Posterior vena cava (tissue), 2 donors: ENCODE measurements at places on chromosomes 7 and 10.

- DNase-seq = no peak
These were observed 135.4 kb downstream of the KIF20B start for GRCh38 chr10:89836840-89837164.

DNA sequence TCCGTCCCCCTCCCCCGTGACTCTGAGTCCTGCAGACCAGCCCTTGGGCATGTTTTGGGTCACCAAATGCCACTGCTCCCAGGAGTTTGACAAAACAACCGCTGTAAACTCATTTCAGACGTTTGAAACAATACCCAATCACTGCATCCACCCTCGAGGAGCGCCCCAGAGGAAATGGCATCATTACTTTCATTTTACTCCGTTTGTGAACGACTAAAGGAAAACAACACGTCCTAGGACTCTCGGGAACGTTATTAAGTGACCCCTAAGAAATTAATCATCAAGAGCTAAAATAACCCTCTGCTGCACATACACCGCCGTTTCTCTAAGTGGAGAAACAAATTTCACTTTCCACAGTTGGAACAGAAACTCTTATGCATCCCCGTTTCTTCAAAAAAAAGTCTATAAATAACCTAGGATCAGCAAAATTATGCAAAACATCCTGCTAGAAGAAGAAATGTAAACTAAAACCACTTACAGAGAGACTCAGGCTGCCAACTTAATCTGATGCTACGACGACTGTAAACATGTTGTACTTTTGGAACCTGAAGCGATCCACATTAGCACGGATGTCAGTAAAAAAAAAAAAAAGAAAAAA lies 109.9 kb upstream of the EFCAB10 start:
- no peak for DNase-seq

DNA sequence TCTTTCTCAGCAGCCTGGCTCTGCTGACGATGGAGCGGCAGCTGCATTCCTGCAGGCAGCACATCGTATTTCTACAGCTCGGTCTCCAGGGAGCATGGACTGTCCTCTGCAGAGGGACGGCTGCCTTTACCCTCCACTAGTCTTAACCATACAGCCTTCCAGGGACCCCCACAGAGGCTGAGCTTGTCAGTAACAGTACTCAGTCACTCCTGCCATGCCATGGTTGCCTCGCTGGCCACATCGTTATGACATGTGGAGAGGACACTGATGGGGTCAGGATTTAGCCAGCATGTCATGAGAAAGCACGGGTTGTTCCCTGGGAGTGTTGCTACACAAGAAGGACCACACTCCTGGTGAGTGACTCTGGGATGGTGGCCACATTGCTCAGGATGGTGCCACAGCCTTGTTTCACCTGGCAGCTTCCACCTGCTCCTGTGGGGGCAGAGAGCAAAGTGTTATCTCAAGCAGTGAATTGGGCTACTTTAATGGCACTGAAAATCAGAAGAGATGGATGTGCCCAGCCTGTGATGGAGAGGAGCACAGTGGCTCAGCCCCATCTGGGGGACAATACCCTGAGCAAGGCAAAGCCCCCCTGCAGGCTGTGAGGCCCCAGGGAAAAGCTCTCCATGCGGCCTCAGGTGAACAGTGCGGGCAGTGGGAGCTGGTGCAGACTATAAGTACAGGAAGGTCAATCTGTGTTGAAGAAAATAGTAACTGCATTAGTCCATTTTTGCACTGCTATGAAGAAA lies 443.9 kb downstream of the TCERG1L start:
- no peak for DNase-seq

- DNase-seq = peak; percentile 88
These were observed 64.8 kb upstream of the DNAJB6 start for GRCh38 chr7:157271991-157272324.

DNA sequence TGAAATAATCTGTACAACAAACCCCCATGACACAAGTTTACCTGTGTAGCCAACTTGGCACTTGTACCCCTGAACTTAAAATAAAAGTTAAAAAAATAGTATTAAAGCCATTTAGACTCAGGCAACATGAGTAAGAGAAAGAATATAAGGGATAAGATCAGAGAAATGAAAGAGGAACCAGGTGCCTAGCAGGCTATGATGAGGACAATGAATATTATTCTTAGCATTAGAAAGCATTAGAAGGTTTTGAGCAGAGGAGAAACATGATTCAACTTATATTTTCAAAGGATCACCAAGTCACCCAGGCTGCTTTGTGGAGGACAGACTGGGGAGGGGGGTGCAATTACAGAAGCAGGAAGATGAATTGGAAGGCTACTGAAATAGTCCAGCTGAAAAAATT lies 48.1 kb upstream of the TES start:
- no peak for DNase-seq

GRCh38 chr7:140440593-140440992 lies 36.7 kb downstream of the RAB19 start:
- no peak for DNase-seq

DNA sequence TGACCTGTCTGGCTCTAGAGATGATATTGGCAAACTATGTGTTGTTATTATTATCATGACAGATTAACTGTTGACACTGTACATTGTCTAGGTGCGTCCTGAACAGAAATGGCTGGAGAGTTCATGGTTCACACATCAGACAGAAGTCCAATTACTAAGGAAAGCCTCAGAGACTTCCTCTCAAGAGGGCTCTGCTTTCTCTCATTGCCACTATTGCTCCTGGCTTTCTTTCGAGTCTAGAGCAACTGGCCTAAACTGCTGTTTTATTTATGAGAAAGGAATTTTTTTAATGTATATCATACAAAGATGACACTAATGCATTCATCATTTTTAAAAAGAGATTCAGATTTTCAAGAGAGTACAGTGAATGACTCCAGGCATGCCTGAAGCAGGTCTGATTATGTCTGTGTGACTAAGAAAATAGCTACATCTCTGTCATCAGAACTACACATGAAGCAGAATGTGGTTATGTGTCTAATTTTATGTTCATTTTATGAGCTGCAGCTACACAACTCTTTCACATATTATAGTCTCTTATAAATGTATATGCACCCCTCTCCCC lies 30.4 kb downstream of the NRCAM start:
- no peak for DNase-seq
